T-helper 22 cell (primary cell): ENCODE measurements at places on chromosomes 2 and 18.

DNA sequence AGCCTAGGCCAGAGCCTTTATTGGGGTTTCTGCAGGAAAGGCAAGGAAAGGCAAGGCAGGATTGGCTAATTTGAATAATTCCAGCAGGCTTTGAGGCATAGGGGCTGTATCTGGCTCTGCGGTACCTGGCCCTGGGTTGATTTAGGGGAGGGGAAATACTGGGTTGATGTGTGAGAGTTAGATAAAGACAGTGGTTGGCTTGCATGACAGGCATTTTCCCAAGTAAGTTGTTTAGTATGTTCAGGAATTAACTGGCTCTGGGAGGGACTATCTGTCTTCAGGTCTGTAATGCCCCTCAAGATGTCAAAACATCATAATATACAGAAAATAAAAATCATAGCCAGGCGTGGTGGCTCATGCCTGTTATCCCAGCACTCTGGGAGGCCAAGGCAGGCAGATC, 98.7 kb downstream of the UBR3 start:
- DNase-seq: no peak

DNA sequence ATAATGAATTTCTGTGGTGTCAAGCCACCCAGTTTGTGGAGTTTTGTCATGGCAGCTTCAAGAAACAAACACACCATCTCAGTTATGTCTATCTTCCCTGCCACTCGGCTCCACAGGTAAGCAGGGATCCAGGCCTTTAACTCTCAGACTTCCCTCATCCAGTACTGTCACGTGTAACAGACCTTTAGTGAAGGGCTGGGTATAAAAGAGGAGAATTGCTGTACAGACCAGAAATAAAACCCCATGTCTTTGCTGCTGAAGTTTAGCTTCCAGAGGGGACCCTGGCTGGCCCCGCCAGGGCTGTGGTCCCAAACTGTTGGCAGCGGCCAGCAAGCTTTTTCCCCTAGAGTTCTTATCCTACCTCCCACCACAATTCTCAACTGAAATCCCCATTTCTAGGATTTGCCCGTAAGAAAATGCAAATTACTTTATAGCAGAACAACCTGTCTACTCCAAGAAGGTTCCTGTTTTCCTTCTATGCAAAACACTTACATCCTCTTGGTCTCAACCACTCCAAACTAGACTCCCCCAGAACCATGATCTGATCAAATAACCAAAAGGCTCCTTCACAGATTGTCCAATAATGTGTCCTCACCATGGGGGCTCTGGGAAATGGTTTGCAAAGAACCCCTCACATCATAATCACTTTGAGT, 438.0 kb upstream of the ID2 start:
- DNase-seq: no peak

GRCh38 chr2:27754831-27755230, 16.7 kb upstream of the MRPL33 start:
- no peak for DNase-seq

DNA sequence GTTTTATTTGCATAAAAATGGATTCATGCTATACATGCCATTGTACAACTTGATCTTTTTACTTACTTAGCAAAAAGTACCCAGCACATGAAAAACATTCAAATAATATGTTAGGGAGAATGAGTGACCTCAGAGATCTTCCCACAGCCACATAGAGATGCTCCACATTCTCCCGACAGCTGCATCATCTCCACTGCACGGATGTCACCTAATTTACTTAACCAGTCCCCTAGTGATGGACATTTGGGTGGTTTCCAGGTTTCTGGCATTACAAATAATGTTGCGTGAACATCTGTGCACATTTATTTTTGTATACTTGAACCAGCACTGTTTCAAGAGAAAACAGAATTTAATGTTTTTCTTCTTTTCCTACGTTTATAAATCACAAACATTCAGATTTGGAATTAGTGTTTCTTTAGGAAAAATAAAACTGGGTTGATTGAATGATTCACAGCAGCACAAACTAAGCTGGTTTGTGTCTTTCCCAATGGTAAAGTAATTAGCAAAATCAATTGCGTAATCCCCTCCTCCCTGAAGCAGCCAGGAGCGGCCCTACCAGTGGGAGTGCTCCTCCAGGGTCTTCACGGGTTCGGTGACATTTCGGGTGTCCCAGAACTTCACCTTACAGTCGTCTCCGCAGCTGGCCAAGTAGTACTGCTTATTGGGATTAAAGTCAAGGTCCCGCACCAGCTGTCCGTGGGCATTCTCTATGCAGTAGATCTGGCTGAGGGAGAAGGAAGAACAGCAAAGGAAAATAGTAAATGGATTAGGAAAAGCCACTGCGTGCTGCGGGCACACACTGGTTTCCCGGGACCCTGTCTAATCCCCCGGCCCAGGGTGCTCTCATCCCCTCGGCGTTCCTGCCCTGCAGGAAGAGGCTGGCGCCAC, 183.9 kb downstream of the EIPR1 start:
- DNase-seq: no peak

DNA sequence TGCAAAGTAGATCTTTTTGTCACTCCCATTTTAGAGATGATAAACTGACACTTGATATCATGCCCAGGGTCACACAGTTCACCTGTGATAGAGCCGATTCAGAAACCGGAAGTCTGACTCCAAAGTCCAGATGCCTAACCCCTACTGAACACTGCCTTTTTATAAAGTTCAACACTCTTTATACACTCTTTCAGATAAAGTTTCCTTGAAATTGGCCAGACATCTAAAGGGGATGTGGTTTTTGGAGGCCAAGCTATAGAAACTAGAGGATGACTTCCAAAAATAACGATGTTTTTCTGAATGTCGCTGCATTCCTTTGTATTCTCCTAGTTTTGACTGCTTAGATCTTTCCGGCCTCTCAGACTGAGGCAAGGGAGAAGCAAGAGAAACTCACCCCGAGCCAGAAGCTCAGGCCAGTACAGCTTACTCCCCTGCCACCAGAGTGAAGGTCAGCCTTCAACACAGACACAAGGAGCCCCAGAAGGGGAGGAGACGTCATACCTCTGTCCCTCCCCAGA, 61.8 kb downstream of the NRP2 start:
- no peak for DNase-seq

- DNase-seq: no peak
These were observed 167.7 kb downstream of the VAPA start for GRCh38 chr18:10081492-10081891.

DNA sequence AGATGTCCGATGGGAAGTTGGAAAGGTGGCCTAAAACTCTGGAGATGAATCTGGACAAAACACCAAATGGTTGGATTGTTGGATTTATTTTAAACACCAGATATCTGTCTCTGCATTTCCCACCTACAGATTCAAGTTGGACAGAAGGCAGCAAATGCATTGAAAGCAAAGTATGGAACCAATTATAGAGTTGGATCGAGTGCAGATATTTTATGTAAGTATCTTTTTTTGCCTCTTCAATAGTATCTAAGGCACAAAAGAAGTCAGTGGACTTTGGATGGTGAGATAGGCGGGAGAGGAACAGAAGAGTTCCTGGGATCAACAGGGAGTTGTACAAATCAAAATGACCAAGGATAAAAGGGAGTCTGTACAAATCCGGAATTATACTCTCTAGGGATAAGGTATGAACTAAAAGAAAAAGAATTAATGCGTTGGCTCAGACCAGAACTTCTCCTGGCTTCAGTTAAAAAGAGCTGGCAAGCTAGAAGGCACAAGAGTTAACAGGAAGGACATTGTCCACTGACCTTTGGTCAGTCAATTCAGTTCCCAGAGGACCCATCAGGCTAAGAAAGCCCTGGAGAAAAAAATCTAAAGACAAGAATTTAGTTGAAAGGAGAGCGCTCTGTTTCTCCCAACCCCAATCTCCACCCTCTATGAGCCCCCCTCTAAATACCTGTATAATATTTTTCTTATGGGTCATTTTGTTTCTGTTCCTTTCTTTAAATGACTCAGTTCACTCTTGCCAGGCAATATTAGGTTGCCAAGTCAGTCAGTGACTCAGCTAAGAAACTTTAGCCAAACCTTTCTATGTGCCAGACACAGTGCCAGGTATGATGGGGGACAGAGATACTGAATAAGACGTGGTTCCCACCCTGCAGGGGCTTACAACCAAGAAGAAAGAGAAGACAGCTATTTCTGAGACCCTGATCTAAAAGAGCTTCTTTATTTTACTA, 29.1 kb downstream of the CPO start:
- DNase-seq: no peak

DNA sequence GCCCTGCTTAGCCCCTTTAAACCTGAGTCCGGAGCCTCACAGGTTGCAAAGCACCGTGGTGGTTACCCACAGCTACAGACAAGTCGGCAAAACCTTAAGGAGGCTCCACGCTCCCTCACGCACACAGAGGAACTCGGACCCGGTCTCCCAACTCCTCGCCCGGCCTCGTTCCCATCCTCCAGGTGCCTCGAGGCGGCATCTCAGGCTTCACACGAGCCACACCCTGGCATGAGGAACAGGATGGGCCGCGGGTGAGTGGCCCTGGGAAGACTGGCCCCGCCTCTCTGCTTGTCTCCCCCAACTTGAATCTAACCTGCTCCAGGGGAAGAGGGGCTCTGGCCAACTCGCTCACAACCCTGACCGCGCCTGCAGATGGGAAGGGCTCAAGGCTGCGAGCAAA, 97.4 kb downstream of the EIPR1 start:
- no peak for DNase-seq

GRCh38 chr2:8525582-8526402, 156.1 kb upstream of the ID2 start:
- no peak for DNase-seq

GRCh38 chr2:174773215-174773614, 8.9 kb upstream of the CHRNA1 start:
- no peak for DNase-seq

GRCh38 chr2:44836174-44836573, 105.3 kb upstream of the SIX3 start:
- DNase-seq: no peak

DNA sequence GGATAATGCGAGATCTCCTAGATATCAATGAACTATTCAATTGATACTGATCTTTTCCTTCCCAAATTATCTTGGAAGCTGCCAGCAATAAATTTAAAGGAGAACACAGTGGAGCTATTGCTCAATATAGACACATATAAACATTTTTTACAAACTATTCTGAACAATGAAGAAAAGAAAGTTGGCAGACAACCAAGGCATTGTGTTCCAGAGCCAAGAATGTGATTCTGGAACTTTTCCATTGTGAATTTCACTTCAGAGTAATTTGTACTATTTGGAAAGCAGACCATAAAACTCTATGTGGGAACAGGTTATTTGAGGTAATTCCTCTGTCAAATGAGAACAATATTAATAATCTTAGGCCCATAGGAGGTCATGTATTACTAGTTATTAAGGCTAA, 588.2 kb downstream of the IRS1 start:
- DNase-seq: no peak

DNA sequence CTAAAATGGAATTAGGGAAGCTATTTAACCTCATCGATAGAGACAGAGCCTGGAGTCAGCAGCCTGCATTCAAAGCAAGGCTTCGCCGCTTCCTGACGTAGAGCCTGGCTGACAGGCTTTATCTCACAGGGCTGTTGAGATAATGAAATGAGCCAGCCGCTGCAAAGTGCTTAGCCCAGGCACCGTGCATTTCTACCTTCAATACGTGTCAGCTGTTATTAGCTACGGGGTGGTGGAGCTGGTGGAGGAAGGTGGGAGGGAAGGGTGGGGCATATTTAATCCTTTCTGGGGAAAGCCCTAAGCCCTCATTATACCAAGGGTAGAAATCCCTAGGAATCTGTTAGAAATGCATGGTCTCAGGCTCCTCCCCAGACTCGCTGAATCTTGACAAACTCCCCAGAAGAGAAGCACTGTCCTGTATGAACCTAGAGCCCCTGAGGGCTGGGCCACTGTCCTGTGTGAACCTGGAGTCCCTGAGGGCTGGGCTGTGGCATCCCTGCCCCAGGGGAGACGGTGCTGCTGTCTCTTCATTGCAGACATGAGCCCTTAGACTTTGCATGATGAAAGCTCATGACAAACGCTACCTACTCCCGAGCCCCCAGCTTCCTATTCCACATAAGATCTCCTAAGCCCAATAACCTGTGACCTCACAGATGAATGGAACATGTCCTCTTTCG, 72.4 kb downstream of the ALPK2 start:
- no peak for DNase-seq

DNA sequence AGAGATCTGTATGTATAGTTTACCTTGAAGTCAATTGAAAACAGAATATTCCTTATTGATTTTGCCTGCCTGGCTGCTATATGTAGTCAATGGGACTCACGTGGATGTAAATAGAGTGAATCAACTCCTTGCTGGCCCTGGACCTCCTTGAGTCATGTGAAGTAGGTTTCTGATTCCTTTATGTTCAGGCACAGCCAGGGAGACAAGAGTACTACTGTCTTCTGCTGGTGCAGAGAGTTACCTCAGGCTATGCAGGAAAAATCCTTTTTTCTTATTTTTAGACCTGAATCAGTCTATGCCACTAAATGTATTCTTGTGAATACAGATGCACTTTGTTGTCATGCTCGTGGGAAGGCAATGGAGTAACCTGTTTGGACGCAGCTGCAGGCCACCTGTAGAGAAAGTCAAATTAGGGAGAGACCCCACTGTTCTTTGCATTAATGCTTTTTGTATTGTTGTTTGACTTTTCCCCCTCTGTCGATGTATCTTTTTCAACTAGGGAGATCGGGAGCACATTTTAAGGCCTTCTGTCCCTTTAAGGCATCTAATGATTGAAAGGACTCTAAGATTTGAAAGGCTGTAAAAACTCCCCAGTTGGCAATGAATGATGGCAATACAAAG, 473.9 kb downstream of the ARHGAP15 start:
- DNase-seq: no peak

- DNase-seq: no peak
These were observed 29.6 kb downstream of the CABYR start for GRCh38 chr18:24168496-24168895.

GRCh38 chr2:105256431-105257047, 15.0 kb downstream of the GPR45 start:
- no peak for DNase-seq

DNA sequence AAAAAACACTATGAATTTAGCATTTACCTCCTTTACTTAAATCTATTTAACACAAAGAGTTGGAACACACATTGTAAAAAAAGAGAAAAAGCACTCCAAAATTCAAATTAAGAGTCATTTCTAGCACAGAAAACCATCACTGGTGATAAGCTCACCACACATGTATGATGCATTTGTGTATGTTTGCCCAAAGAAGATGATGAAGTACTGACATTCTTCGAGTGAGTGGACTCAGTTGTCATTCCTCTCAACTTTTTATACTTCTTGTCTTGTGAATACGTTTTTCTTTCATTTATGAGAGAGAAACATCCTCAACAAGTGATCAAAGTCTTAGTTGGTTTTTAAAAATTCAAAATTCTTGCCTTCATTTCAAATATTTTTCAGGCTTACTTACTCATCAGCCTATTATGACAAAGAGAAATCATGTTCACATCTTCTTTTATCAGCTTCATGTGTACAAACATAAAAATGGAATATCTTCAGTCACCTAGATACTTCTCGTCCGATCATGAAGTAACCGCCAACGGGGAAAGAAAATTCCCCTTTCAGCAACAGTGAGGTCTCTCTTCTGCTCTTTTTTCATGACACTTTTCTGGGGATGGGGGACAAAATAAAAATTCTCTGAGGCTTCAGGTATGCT, 1.5 kb downstream of the DSEL start:
- no peak for DNase-seq

GRCh38 chr2:155412598-155412997, 714.1 kb downstream of the KCNJ3 start:
- no peak for DNase-seq
